Stomach (tissue), 19 donors: ENCODE measurements at places on chromosomes 16 and 17. TPM values are rescaled to one million over a fixed set of nuclear protein-coding genes. Genes with fewer than 3 reads are reported as not detected.

Gene ZPBP2
- not detected for total RNA-seq

Gene MT4
- not detected for total RNA-seq

GRCh38 chr17:35542990-35543389 lies 5.5 kb upstream of the SLFN12L start:
- H3K4me3 ChIP-seq = no peak overlapping the region
- peaks cover 11% of the 10 kb centered on the region for H3K4me1 ChIP-seq
- H3K27me3 ChIP-seq = no peaks in the 10 kb centered on the region
- DNase-seq = no peak
- H3K36me3 ChIP-seq = no peaks in the 10 kb centered on the region
- no peak overlapping the region for H3K27ac ChIP-seq

GRCh38 chr16:54748611-54749190 lies 182.0 kb upstream of the IRX5 start:
- no peak for DNase-seq
- H3K27me3 ChIP-seq = no peaks in the 10 kb centered on the region
- no peak overlapping the region for H3K4me3 ChIP-seq
- no peak overlapping the region for H3K27ac ChIP-seq

GRCh38 chr17:81272616-81273015 lies 22.5 kb downstream of the SLC38A10 start:
- H3K36me3 ChIP-seq = peaks cover 59% of the 10 kb centered on the region
- no peak for DNase-seq
- peaks cover 11% of the 10 kb centered on the region for H3K4me1 ChIP-seq
- H3K27me3 ChIP-seq = no peaks in the 10 kb centered on the region
- no peak overlapping the region for H3K4me3 ChIP-seq

DNA sequence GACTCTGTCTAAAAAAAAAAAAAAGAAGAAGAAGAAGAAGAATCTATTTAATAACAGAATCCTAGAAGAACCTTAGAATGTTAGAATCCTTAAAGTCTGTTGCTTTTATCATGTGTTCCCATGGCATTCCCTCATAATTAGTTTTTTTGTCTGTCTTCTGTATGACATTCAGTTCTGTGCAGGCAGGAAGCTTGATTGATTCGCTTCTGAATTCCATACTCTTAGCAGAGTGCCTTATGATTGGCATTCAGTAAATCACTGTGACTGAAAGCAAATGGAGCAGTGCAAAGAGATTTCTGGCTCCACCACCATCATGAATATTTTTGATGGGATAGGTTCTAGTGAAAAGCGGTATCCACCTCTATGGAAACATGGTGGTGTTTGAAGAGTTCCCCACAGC lies 1065.9 kb upstream of the RBFOX1 start:
- no peak overlapping the region for H3K4me3 ChIP-seq
- H3K36me3 ChIP-seq = no peaks in the 10 kb centered on the region
- DNase-seq = no peak
- no peaks in the 10 kb centered on the region for H3K4me1 ChIP-seq
- H3K27ac ChIP-seq = no peak overlapping the region

DNA sequence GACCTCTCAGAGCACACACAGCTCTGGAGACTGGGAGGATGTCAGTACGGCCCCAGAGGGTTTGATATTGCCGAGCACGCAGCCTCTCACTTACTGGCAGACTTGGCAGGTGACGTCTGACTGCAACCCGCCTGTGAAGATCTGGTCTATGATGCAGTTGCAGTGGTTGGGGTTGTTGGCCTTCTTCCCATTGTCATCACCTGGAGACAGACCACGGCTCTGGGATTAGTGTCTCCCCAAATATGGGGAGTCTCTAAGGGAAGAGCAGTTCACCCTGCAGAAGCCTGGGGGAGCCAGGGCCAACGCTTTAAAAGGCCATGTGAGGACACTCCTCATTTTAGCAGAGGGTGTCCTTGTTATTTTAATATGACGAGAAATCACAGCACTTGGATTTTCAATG lies 30.1 kb downstream of the USP22 start:
- no peaks in the 10 kb centered on the region for H3K27me3 ChIP-seq
- H3K27ac ChIP-seq = peak overlapping the region; percentile 31
- H3K4me1 ChIP-seq = no peaks in the 10 kb centered on the region
- H3K36me3 ChIP-seq = peaks cover 96% of the 10 kb centered on the region
